Karpas-422 (cell line): ENCODE measurements at places on chromosomes 5 and 9.
A peak's percentile ranks its signal among the peaks of the same experiment; 100 is the strongest.

- DNase-seq = peak; percentile 76
Measured at GRCh38 chr9:86434039-86434726, 80.0 kb upstream of the TUT7 start.

- DNase-seq = peak; percentile 82
Measured at GRCh38 chr5:38994324-38994927, 79.8 kb downstream of the RICTOR start.

DNA sequence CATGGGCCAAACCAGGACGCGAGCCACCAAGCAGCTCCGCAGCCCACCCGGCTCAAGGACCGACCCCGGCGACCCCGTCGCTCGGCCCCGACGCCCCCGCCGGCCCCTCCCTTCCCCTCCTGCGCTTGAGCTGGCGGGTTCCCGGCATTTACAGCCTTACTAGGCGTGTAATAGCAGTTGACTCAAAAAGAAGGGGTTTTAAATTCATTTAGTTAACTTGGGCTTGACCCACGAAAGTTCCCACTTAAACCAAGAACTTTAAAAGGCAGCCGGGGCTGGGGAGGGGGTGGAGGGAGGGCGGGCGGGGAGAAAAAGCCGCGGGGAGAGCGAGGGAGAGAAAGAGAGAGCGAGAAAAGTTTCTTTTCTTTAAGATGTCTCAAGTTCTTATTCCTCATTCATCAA lies 636 bp downstream of the PRDM12 start:
- DNase-seq = no peak

DNA sequence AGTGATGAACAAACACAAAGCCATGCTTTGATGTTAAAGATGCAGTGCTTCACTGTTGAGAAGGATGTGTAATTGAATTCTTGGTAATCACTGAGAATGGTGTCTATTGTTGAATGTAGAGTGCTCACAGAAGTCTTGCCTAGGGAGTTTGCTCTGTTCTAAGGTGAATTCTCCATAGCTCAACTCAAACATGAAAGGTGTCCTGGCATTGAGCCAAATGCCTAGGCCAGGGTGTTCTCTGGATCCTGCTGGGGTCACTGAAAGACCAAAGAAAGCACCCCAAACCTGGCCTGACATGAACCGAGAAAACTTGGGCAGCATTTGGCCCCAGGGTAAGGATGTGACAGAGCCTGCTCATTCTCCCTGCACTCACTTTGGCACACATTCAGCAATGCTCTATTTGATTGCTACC lies 217.3 kb downstream of the ARL15 start:
- no peak for DNase-seq

- no peak for DNase-seq
Measured at GRCh38 chr5:94503677-94504076, 114.7 kb downstream of the KIAA0825 start.

DNA sequence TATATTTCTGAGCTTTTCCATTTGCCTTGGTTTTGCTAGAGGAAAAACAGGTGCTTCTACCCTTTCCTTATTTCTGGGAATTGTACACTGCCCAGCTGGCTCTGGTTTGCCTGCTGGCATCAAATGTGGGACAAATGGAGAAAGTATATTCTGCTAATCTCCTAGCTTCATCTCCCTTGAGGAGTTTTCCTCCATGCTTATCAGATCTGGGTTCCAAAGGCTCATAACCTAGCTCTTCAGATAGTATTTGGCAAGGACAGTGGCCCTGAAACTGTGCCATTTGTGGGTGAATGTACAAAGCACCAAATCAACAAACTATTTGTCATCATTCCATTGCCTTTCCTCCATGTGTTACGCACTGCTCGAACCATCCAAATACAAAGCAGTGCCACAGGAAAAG lies 16.2 kb downstream of the PRLR start:
- DNase-seq = no peak

- no peak for DNase-seq
Measured at GRCh38 chr5:163653526-163653925, 148.1 kb downstream of the MAT2B start.

DNA sequence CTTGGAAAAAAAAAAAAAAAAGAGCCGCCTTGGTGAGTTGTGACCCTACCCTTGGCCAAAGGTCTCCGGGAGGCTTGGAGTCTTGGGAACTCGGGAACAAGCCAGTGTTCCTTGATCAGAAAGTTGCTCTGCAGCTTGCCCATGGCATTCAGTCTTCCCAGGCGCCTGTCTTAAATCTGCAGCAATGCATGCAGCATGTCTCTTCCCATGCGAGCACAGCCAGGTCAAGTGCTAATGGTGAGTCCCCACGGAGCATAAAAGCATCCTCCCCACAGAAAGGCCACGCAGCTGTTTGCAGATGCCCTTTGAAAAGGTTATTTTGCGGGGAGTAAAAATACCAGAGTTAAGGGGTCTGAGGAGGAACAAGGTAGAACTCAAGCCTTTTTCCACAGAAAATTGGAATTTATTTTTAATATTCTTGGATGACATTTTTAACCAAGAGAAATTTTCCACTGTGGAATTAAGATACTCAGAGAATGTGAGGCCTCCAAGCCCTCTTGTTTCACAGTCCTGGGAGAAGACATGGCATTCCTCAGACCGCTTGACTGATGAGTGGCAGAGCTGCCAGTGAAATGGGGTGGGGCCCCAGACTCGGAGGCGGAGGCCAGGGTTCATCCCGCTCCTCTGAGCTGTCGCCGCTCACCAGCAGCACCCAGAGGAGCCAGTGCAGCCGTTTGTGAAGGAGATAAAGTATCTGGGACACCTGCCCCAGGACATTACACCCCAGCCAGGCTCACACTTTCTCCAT lies 81.6 kb downstream of the CYFIP2 start:
- DNase-seq = no peak

DNA sequence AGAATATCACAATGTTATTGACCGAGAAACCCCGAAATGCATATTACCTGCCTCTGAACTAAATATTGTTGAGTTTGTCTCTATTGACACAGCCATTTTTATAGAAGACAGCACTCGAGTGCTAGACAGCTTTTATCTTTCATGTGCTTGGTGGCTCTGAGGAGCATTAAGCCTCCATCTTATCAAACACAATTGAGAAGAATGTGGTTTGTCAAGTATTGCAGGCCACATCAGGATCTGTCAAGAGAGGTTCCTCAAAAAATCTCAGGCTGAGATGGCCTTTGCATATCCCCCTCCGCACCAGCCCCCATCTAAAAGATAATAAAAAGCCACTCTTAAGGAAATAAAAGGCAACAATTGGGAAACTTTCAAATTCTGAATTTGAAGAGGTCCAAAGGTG lies 284.8 kb downstream of the DENND1A start:
- DNase-seq = no peak

GRCh38 chr5:128432913-128433440 lies 105.1 kb downstream of the FBN2 start:
- DNase-seq = no peak

GRCh38 chr5:134878403-134878802 lies 4.2 kb downstream of the TXNDC15 start:
- DNase-seq = no peak

GRCh38 chr5:74552101-74552500 lies 88.4 kb downstream of the ENC1 start:
- DNase-seq = no peak

- peak; percentile 44 for DNase-seq
Measured at GRCh38 chr5:36041537-36041845, 25.2 kb downstream of the UGT3A2 start.

DNA sequence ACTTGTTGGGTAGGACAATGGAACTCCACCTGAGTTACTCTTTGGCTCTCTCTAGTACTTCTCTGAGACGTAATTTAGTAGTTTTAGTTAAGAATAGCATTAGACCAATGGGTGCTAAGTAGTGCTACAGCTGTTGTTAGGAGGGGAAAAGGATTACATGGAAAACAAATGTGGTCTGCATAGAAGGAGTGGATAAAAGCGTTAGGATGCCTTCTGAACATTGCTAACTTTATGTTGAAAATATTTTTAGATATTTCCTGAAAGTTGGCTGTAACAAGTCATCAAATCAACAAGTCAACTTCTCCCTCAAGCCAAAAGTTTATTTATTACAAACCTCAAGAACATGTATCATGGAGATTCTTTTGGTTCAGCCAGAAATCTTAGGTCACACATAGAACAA lies 409.5 kb upstream of the MEF2C start:
- DNase-seq = no peak
